Stimulated activated naive CD8-positive, alpha-beta T cell treated with anti-CD3 and anti-CD28 coated beads, Interleukin-15, amount 100 ng/mL, for 72 hours (primary cell): ENCODE measurements at places on chromosomes 1 and 21.

GRCh38 chr1:102365071-102365470 is 368.3 kb upstream of the OLFM3 start:
- DNase-seq = no peak

DNA sequence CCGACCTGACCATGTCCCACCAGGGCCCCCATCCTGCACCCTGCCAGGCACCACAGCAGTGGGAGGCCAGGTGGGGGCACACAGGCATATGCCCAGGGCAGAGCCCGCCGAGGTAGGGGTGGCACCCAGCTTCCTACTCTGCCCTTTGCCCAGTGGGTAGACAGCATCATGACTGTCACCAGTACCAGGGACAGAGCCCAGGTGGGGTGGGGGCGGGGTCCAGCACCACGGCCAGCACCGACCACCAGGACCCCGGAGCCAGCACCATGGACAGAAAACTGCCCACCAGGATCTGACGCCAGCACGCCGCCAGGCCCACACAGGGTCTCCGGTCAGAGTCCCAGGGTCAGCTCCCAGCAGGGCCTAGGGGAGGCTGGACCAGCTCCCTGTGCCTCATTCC is 3.8 kb downstream of the TAS1R3 start:
- no peak for DNase-seq

GRCh38 chr1:58722967-58723366 is 23.1 kb upstream of the MYSM1 start:
- no peak for DNase-seq

DNA sequence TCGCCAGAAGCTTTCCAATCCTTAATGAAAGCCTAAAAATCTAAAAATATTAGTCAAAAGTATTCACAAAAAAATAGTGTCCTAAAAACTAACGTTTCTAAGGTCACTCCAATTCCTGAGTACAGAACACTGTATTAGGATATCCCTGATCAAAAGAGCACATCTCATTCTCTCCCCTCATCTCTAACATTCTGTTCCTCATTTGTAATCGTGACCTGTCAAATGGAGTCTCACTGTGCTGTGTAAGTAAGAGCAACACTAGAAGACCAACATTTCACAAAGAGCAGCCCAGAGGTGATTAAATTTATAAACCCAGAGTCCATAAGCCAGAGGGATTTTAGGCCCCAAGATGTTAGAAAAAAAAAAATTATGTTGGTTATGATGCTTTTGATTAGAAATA is 26.3 kb downstream of the RGS2 start:
- no peak for DNase-seq

- DNase-seq = no peak
These were observed 165.3 kb downstream of the LTN1 start for GRCh38 chr21:28827422-28827821.

DNA sequence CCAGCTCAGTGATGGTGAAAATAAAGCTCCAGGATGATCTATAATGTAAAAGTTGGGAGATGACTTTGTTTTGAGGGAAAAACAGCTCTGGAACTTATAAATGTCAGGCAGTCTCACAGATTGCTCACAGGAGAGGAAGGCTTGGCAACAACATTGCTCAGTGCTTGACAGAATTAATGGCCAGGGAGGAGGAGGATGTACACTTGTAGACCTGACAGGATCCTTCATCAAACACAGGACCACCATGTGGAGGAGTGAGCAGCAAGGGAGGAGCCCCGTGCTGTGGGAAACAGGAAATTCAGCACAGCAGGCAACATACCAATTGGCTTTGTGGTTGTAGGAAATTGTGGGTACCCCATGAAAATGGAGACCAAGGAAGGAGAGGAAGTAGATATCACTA is 291.8 kb upstream of the CAMK1G start:
- DNase-seq = no peak

- no peak for DNase-seq
These were observed 88.6 kb downstream of the RIPK4 start for GRCh38 chr21:41678016-41678923.

- no peak for DNase-seq
These were observed 17.2 kb downstream of the TIE1 start for GRCh38 chr1:43317817-43318471.

DNA sequence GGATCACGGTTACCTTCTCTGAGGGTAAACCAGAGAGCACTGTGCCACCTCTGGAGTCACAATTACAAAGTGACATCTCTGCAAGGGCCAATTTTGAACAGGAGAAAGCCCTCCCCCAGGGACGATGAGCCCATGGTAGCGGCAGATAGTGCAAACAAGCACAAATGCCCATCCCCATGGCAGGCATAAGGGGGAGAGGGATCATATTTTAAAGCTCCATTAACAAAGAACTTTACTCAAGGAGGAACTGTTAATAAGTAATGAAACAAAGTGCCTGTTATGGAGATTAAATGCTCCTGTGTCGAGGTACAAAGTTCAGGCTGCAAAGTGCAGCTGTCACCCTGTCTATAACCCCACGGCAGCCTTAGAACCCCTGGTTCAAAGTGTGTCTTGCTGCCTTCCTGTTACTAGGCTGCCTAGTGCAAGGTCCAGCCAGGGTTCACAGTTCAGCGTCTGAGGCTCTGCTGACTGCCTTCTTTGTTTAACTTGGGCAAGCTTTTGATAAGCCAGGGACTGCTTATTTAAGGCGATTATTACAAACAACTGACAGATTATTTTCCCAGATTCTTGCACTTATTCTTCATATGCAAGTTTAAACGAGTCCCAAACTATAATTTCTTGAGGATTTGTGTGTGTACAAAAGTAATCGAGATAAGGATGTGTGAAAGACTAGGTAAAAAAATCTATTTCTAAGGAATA is 75.7 kb upstream of the NRIP1 start:
- no peak for DNase-seq

DNA sequence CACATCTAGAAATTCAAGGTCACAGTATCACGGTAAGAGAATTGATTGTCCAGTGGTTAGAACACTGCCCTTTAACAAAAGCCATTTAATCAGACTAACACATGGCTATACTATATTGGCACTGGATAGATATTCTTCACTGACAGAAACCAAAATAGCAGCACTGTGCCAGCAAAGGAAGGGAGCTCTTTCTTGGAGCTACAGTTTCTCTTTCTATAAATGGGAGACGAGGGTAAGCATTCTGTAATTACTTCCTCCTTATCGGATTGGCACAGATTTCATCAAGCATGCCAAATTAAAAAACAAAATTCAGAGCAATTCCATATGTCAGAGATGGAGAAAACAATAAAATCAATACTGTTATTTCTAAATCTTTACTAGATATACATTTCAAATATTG is 115.7 kb upstream of the CACYBP start:
- no peak for DNase-seq

DNA sequence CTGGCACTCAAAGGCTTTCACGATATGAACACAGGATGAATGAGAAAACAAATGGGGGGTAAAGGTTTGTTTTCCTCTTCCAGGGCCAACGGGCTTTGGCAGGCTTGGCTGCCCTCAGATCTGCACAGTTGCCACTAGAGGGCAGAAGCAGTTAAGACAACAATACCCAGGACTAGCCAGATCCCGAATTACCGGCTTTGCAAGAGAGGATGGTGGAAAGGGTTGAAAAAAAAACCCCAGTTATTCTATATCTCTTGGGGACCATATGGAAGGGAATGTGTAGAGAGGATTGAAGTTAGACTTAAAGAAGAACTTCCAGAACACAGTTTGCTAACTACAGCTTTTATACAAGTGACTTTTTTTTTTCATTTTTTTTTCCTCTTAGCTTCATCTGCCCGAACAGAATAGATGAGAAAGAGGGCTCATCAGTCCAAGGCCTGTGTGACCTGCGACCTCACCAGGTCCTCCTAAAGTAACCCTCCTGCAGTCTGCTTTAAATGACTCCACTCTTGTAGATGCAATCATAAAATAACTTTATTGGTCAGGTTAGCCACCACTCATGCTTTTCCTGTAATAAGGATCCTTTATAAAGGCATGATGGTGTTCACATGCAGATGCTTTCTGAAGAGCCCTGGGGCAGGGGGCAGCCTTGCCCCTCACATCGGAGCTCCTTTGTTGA is 10.7 kb downstream of the FMOD start:
- peak; percentile 59 for DNase-seq

- DNase-seq = no peak
These were observed 51.6 kb downstream of the ALG14 start for GRCh38 chr1:95021119-95021518.

DNA sequence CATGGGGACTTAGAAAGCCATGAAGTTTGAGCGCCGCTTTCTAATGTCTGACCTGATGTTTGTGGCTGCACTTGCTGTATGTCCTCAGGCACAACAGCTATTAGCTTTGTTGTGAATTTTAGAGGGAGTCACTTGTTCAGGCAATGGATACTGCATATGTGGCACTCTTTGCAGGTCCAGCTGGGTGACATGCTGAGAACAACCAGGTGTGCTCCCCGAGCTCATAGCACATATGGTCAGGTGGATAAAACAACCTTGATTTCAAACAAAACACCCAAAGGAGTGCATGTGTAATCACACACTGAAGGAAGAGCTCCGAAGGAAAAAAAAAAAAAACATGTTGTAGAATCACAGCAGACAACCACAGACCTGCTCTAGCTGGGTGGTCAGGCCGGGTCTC is 178.6 kb downstream of the BACH1 start:
- DNase-seq = no peak
